ENCODE measurements at places on chromosomes 2 and 18.

DNA sequence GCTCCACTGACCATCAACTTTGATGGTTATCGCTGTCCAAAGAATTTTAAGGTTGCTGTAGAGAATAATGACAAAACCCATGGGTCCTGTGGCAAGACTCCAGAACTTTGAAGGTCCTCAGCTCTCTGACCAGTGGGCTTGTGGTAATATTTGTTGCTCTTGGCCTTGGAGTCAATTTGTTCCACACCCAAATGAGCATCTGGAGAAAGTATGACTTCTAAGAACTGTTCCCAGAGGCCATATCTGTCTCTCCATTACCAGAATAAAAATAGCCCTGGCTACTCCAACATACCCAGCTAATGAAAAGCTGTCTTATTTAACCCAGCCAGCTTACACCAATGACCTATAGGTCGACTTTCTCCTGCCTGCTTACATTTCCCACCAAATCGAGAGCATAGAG lies 466.4 kb downstream of the MEIS1 start:
- peak; percentile 94 for DNase-seq

- DNase-seq: no peak
Observed at GRCh38 chr18:58186258-58186948, 142.4 kb downstream of the NEDD4L start.

DNA sequence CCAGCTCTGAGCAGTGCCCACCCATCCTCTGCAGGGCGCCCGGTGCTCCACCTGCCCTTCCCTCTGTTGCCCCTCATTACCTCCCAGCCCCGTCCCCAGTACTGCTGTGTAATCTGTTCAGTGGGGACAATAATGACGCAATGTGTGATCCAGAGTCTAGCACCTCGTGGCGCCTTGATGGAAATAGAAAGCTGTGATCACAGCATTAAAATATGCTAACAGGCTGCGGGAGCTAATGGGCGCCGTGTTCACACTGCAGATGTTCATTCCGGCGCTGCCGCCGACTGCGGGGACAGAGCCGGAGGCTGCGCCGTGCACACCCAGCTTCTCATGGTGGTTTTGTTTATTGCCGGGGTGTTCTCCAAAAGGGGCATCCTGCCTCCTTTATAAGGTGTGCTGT lies 235.2 kb downstream of the LDLRAD4 start:
- DNase-seq: no peak

- peak; percentile 98 for DNase-seq
Observed at GRCh38 chr2:30666266-30666874, 140.9 kb downstream of the CAPN13 start.

DNA sequence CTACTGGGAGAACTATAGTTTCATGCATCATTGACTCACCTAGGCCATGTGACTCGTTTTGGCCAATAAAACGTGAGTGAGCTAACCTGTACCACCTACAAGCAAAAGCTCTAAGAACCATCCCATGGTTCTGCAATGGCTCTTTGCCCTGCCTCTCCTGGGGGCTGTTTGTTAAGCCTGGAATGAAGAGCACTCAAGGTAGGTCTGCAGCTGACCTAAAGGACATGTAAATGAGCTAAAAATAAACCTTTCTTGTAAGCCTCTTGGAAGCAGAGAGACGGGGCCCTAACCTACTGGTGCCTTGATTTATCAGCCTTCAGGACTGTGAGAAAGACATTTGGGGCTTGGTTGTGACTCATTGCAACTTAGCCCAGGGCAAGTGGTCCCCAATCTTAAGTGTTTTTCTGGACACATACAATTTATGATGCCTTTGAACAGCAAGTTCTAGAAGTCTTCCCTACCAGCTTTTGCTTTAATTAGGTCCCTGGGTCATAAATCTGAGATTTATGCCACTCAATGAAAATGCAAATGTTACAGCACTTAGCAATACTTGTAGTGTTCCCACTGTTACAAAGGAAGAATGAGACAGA lies 107.4 kb downstream of the OSBPL6 start:
- no peak for DNase-seq

- DNase-seq: peak; percentile 55
Observed at GRCh38 chr2:30226144-30227032, 4.9 kb upstream of the LBH start.

GRCh38 chr2:63225964-63226686 lies 175.5 kb downstream of the OTX1 start:
- DNase-seq: no peak

- peak; percentile 80 for DNase-seq
Observed at GRCh38 chr18:75421656-75422055, 5.8 kb downstream of the SMIM21 start.

- DNase-seq: no peak
Observed at GRCh38 chr2:203763938-203764664, 57.7 kb downstream of the CD28 start.

- DNase-seq: no peak
Observed at GRCh38 chr2:128538396-128538795, 219.7 kb upstream of the HS6ST1 start.

- no peak for DNase-seq
Observed at GRCh38 chr2:21748501-21748900, 624.7 kb downstream of the TDRD15 start.

GRCh38 chr2:62284980-62285379 lies 89.1 kb downstream of the B3GNT2 start:
- no peak for DNase-seq

GRCh38 chr2:26801796-26802195 lies 15.9 kb downstream of the CENPA start:
- no peak for DNase-seq

GRCh38 chr2:20212871-20213503 lies 11.9 kb downstream of the SDC1 start:
- no peak for DNase-seq

DNA sequence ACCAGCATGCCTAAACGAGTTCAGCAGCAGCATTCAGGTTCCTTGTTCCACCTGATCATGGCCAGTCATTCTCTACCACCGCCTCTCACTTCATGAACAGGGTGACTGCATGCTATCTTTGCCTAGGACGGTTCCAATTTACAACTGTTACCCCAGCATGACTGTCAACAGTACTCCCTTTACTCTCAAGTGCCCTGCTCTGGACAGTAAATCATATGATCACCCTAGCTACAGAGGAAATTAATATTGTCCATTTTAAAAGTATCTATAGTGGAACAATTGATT lies 25.7 kb downstream of the MGAT4A start:
- no peak for DNase-seq

GRCh38 chr2:203741566-203741965 lies 35.1 kb downstream of the CD28 start:
- no peak for DNase-seq

GRCh38 chr2:67854798-67855197 lies 208.0 kb downstream of the C1D start:
- DNase-seq: no peak

GRCh38 chr18:31819925-31820229 lies 59.2 kb upstream of the SLC25A52 start:
- DNase-seq: no peak

GRCh38 chr2:60948926-60949579 lies 67.7 kb downstream of the REL start:
- DNase-seq: peak; percentile 52

- DNase-seq: no peak
Observed at GRCh38 chr2:10229462-10230099, 73.1 kb upstream of the HPCAL1 start.

DNA sequence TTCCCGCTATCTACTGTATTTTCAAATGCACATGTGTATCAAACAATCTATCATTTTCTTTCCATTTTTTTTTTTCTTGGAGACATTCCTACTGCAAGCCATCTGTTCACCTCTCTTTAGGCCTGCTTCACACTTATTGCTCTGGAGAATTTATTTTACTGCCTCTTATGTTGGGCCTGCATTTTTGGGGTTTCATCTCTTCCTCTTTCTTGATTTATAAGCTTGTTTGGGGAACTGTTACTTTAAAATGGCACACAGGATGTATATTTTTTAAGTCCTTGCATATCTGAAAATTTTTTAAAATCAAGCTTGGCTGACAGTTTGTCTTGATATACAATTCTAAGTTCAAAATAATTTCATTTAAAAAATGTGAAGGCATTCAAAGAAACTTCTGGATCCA lies 3.5 kb upstream of the RAB27B start:
- no peak for DNase-seq

- DNase-seq: no peak
Observed at GRCh38 chr2:96923810-96924774, 54.2 kb upstream of the SEMA4C start.

- no peak for DNase-seq
Observed at GRCh38 chr2:88852753-88853402, 161.4 kb downstream of the RPIA start.

DNA sequence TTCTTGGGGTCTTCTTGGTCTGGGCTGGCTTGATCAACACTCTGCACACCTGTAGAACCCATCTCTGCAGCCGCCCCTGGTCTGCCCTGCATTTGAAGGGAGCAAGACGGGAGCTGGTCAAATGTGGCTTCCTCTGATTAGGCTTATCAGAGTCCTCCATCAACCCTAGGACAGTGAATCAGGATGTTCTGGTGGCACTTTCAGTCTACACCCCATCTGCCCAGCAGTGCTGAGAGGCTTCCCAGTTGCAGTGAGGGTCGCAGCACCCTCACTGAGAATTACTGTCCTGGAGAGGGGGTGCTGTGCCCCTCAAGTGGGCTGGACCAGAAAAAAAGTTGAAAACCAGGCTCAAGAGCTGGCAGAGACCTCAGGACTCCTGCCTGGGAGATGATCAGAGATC lies 152.9 kb downstream of the DYSF start:
- no peak for DNase-seq

DNA sequence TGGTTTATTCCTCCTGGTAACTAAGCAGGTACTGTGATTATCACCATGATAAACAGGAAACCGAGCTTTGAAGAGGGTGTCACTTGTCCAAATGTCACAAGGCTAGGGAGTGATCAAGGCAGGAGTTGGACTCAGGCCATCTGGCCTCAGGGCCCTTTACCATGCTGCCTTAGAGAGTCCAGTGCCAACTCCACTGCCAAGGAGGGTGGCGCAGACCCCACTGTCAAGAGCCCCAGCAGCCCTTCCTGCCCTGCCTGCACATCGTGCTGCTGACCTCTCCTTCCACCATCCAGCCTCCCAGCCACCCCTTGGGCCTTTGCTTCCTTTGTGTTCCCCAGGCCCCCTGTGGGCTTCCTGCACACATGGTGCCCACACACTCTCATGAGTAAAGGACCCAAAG lies 48.3 kb downstream of the TNS1 start:
- no peak for DNase-seq

DNA sequence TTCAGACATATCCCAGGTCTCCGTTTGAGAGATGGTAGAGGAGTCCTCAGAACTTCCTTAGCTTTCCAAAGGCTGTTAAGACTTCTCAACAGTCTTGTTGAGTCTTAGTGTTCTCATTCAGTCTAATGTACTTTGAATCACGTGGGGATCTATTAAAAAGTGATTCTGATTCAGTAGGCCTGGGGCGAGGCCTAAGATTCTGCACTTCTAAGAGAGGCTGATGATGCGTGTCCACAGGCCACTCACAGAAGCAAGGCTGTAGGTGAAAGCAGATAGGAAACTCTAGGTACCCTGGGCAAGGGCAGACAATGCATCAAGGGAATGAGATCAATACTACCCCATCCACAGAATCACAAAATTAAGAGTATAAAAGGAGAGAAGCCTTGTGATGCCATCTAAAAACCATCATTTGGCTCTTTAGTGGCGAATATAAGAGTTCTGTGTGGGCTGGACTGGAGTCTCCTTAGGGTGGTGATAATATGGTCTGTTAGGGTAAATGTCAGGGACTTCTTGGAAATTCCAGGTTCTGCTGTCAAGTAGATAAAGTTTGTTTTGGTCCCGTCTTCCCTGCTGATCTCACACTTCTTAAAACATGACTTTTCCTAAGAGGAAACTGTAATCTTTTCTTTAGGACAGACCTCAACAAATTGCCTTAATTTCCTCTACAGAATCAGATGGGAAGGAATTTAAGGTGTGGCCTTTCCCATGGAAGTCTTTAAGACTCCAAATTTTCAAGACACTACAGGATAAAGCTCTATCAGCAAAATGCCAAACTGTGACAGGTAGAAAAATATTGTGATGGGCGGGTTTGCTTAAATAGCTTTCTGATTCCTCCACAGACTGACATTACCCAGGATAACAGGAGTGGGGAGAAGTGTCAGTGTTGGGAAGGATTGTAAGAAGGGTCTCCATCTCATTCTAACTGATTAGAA lies 45.7 kb upstream of the NEMP2 start:
- no peak for DNase-seq

DNA sequence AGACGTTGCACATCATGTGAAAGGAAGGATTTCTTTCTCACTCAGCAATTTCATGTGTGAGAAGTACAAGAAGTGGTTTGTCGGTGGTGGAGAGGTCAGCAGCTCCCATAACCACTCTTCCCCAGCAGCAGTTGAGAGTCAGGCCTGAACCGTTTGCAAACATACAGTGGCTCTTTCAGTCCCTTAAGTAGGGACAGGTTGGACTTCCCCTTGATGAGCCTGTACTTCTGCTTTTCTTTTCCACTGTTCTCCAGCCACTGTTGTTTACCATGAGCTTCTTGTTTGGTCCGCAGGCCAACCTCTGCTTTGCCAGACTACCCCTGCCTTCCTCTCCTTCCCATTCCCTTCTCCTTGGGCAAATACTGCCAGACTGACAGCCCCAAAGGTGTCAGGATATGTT lies 391.3 kb upstream of the CELF4 start:
- DNase-seq: no peak

- peak; percentile 28 for DNase-seq
Observed at GRCh38 chr18:27713037-27713737, 463.7 kb downstream of the CDH2 start.

GRCh38 chr2:239057533-239057932 lies 209.6 kb downstream of the TWIST2 start:
- DNase-seq: peak; percentile 54

- DNase-seq: peak; percentile 49
Observed at GRCh38 chr2:73697606-73698005, 39.5 kb downstream of the TPRKB start.

- peak; percentile 96 for DNase-seq
Observed at GRCh38 chr18:67425672-67426071, 90.8 kb downstream of the DSEL start.

DNA sequence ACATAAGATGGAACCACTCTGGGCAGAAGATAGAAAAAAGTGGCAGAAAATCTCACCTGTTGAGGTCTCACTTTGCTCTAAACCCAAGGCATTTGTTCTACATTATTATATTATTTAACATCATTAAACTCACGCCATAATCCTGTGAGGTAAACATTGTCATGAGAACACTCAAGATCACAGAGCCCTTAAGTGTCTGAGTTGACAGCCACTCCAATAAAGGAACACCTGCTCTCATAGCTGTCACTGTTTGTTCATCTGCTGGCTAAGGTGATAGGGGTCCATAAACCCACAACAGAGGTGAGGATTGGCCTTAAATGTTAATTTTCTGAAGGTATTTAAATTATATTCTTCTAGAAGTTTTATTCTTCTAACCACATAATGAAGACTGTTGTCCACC lies 439.7 kb downstream of the RIT2 start:
- DNase-seq: no peak
